AG09319 (cell line): ENCODE measurements at places on chromosomes 12 and 14.

GRCh38 chr12:2053691-2054090 lies 904 bp downstream of the CACNA1C start:
- no peak for DNase-seq

GRCh38 chr12:24773996-24774395 lies 174.9 kb downstream of the BCAT1 start:
- DNase-seq, result no peak

DNA sequence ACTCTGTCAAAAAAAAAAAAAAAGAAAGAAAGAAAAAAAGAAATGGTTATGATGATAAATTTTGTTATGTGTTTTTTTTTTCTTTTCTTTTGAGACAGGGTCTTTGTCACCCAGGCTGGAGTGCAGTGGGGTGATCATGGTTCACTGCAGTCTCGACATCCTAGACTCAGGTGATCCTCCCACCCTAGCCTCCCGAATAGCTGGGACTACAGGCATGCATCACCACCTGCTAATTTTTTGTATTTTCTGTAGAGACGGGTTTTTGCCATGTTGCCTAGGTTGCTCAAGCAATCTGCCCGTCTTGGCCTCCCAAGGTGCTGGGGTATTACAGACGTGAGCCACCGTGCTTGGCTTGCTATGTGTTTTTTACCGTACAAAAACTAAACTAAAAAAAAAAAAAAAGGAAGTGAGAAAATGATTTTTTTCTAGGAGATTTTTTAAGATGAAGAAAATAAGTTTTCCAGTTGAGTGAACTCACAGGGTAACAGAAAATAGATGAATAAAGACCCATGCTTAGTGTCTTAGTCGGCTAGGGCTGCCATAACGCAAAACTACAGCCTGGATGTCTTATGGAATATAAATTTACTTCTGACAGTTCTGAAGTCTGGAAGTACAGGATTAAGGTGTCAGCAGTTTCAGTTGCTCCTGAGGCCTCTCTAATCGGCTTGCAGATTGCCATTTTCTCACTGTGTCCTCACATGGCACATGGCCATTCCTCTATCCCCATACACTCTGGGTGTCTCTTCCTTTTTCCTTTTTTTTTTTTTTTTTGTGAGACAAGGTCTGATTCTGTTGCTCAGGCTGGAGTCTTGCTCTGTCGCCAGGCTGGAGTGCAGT lies 13.2 kb upstream of the APOF start:
- no peak for DNase-seq

- no peak for DNase-seq
Measured at GRCh38 chr12:24668563-24668962, 280.3 kb downstream of the BCAT1 start.

DNA sequence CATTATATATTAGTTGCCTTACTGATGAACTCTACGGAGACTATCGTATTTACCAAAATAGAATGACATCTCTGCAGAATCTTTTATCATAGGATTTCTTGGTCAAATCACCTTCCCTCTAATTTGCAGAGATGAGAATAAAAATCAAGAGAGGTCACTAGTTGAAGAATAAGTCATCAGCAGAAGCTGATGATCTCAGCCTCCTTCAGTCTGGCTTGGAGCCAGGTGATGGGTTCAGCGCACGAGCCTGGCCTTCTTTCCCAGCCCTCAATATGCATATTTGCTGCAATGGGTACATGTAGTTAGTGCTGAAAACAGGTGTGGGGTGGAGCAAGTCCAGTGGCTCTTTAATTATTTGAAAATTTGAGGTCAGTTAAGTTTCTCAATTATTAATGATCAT lies 19.2 kb upstream of the EMP1 start:
- no peak for DNase-seq
